ENCODE measurements at places on chromosomes 5 and 9.

GRCh38 chr9:126625329-126626126 is 11.8 kb downstream of the LMX1B start:
- no peak for DNase-seq

GRCh38 chr5:170633235-170634081 is 129.6 kb downstream of the KCNIP1 start:
- DNase-seq, result no peak

DNA sequence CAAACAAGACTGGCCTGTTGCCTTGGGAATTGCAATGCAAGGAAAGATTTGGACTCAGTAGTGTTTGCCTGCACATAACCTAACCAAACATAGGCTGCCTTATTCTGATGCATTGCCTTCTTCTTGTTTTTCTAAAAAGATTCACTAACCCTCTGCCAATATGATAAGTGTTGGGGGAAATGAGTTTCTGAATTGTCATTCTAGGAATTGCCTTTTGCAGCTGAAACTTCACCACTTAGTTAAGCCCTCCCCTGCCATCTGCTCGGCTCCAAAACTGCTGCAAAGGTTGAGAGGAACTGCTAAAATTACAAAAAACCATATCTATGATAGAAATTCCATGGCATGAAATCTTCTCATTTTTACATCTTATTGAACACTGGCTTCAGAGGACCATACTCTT is 41.6 kb upstream of the SPATA31D4 start:
- DNase-seq, result no peak

- DNase-seq, result no peak
These were observed 30.9 kb downstream of the NTNG2 start for GRCh38 chr9:132192728-132193127.

DNA sequence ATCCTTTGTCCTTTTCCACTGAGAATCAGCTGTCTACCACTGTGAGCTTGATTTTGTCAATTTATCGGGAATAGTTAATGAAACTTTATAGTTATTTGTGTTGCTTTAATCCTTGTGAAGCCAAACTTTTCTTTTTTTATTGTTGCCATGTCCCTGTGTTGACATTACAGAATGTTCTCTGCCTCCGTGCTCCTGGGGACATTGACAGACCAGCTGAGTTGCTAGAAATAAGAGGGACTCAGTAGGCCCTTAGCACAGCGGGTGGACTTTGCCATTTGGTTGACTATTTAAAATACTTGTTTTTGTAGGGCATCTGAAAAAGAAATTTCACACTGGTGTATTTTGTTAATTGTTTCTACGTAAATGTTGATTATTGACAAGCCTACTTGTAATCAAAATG is 70.5 kb downstream of the IL31RA start:
- DNase-seq, result no peak

- no peak for DNase-seq
These were observed 34.5 kb downstream of the SLC1A3 start for GRCh38 chr5:36640949-36641348.

- DNase-seq, result no peak
These were observed 668.6 kb upstream of the DMAC1 start for GRCh38 chr9:8468045-8468637.

DNA sequence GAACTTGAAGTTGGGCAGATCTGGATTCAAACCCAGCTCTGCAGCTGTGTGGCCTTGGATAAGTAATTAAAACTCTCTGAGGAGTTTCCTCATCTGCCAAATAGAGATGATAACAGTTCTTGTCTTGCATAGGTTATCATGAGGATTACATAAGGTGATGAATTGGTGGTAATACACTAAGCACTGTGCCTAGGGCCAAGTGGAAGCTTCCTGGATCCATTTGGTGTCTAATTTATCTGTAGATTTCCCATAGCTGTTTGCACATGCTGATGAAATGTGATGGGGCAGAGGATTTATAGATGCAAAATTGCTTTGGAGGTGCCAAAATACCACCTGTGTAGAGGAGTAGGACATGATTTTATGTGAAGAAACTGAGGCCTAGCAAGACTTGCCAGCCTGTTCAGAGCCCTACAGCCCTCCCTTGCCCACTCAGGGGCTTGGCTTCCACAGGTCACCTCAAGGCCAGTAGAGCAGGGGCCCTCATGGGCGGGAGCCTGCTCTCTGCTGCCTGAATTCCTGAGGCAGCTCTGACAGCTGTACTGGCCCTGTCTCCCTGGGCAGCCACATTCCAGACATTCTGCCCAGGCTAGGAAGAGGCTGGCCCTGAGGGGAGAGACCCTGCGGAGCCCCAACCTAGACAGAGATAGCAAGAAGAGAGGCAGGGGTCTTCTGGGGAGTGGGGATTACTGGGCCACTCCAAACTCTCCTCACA is 5.9 kb upstream of the FAT2 start:
- DNase-seq, result no peak

GRCh38 chr5:169707686-169708085 is 70.6 kb downstream of the DOCK2 start:
- DNase-seq, result no peak

DNA sequence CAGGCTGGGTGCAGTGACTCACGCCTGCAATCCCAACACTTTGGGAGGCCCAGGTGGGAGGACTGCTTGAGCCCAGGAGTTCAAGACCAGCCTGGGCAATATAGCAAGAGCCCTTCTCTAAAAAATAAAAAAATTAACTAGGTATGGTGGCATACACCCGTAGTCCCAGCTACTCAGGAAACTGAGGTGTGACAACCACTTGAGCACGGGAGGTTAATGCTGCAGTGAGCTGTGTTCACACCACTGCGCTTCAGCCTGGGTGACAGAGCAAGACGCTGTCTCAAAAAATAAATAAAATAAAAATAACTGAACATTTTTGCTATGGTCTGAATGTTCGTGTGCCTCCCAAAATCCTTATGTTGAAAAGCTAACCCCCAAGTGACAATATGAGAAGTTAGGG is 24.5 kb downstream of the AGTPBP1 start:
- DNase-seq, result no peak

DNA sequence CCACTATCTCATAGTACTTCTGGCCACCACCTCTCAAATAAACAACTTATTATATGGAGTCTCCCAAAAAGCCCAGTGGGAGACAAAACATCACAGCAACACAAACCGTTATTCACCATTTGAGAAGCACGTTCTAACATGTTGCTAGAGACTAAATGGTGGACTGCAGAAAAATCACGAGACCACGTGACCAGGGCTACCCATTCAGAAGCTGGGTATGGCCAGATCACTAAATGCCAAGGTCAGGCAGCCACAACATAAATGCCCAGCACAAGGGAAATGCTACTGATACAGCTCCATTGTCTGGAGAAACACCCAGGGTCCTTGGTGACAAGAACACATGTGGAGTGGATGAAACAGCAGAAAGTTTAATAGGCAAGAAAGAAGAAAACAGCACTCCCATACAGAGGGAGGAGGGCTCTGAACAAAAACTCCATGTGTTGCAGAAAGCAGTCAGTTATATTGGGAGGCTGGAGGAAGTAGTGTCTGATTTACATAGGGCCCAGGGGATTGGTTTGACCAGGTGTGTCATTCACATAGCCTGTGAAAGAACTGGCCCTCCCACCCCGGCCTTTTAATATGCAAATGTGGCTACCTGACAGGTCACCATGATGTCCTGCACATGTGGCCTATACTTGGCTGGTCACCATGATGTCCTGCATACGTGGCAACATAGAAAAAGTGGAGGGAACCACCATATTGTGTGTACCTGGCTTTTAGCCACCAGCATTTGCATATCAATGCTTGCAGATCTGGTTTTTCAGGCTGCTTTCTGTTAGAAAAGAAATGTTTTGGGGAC is 97.2 kb downstream of the TRIM36 start:
- no peak for DNase-seq

- no peak for DNase-seq
These were observed 12.4 kb downstream of the CEL start for GRCh38 chr9:133074111-133074651.

DNA sequence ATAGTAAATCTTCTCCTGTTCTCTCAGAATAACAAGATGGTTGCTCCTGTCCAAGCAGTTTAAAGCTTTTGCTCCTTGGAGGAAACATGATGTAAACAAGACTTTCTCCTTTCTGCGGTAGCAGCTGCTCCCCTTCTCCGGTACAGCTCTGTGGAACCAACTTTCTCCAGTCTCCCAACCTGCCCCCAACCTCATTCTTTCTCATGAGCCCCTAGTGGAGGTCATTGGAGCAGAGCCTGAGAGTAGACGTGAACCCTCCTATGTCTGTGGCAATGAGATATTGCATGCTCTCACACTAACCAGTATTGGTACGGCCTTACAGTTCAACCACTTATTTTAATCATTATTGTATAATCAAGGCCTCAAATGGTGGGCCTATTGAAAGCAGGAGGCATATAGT is 483.8 kb upstream of the CDH10 start:
- no peak for DNase-seq

DNA sequence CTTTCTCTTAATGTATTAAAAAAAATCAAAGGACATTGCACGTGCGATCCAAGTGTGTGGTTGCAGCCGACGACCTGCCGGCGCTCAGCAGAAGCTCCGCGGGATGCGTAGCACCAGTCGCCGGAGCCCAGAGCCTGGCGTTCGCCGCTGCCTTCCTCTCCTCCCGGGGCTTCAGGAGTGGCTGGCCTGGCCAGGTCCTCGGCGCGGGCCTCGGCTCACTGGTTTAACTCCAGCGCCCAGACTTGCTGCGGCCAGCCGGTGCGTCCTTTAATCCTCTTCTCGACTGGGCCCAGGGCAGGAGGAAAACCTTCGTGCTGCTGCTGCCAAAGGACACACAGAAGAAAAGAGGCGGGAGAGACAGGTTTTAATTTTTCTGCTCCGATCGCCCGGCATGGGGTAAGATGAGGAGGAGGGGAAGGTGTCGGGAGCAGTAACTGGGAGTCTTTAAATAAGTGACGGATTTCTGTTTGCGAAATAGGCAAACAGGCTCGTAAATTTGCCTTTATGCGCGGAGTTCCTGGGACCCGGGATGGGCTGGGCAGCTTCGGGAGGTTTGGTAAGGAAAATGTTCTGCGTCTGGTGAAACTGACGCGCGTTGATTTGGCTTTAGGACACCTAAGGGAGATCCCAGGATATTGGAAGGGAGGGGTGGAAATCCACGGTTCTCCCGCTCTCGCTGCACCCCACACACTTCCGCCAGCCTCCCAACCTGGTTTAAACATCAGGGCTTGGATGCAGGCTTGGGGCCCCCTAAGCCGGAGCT is 2.3 kb downstream of the HAND1 start:
- DNase-seq, result no peak

GRCh38 chr5:11502783-11503182 is 401.5 kb downstream of the CTNND2 start:
- DNase-seq, result no peak

DNA sequence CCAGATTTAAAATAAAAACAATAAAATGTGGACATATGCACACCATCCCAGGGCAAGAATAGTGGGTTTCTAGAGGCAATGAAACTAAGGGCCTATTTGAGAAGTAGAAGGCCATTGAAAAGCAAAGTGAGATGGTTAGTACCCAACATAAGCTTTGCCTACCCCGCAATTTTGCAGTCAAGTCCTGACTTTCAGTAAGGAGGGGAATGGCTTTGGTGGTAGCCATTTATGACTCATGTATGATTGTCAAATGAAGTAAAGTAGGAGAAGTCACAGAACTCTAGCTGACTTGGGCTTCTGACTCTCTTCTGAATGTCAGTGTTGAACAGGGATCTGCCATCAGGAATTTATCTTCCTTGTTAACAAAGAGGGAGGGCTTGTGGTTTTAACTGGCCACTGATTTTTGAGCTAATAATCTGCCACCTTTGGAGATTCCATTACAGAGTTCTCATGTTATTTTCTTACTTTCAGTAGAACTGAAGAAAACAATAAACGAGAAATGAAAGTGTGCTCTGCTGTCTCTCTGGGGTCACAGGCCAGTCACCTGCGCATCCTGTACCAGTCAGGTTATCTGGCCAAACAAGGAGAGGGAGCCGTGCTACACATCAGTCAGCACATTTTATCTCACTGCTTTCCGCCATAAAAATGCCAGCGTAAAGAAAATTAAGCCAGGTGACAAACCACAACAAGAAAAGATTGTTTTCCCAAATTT is 14.3 kb upstream of the SNCAIP start:
- no peak for DNase-seq

- no peak for DNase-seq
These were observed 2052.0 kb upstream of the C9orf72 start for GRCh38 chr9:29625292-29625731.

DNA sequence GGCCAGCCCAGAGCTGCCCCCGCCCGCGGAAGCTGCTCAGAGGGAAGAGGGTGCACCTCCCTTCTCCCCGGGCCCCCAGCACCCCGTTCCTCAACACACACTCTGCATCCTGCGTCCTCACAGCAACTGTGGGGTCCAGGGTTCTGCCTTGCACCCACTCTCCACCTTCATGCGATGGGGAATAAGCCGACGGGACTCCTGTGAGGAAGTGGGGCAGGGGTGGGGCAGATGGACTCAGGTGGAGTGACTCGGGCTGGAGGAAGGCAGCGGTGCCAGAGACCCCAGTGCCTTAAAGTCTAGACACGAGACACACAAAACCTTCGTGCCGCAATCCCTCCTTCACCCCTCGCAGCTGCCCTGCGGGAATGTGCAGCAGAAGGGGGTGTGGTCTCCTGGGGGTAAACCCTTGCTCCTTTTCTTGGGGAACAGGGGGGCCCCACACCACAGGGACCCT is 8.6 kb downstream of the BRD3 start:
- no peak for DNase-seq

GRCh38 chr9:137614631-137615386 is 4.0 kb upstream of the EHMT1 start:
- no peak for DNase-seq

DNA sequence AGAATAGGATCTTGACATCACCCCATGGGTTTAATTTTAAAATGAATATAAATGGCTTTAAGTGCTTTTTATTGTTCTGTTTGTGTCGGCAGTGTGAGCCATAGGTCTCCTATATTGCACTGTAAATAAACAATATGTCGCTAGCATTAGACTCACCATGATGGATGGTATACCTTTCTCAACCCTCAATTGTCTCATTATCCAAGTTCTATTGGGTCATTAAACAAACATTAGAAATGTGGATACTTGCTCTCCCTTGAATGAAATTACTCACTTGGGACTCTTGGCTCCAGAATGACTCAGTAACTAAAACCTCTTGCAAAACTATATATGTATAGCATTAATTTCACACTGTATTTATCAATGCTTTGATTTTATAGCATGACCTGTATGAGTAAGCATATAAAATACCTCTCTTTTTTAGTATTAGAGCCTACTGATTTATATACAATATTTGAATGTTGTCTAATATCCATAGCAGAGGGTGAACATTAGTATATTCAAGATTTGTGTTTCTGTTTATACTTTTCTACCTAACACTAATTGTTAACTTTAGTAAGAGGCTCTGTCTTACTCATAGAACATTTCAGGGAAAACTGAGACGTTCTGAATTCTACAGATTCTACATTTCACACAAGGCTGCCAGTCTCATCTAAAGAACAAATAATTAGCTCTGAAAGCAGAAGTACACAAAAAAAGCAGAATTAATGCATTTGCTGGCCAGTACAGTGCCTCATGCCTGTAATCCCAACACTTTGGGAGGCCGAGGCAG is 303.8 kb upstream of the PRR16 start:
- DNase-seq, result no peak
